ENCODE measurements at places on chromosomes 4 and X.

- no peak for DNase-seq
Measured at GRCh38 chrX:42247241-42247640, 323.9 kb upstream of the CASK start.

- no peak for DNase-seq
Measured at GRCh38 chrX:53005327-53005726, 43.3 kb upstream of the GPR173 start.

DNA sequence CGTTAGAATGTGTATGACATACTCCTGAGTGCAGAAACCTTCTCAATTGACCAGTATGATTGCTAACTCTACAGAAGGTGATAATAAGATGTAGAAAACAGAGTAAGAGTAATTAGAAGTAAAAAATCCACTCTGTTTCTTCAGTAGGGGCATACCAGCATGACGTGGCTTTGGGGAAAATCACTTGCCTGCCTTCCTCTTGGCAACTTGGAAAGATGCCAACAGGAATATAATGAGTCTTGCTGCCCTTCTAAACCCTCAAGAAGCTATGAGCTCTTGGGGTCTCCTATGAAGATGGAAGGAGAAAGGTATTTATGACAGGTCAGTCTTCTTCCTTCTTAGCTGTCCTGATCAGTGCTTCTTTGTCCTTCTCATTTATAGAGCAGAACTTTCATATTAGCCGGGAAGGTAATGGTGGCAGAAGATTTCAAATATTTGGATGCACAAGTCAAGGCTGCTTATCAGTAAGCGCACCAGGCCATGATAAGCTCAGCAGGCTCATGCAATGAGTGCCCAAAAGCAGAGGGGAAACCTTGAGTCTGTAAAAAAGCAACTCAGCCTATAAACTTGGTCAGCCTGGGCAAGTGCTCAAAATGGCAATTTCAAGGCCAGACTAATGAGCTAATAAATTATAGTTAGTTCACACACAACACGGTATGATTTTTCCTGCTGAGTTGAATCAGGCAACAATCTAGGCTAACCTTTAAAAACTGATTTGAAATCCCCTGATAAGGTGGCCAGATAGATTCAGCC lies 69.7 kb upstream of the PPARGC1A start:
- DNase-seq: no peak

DNA sequence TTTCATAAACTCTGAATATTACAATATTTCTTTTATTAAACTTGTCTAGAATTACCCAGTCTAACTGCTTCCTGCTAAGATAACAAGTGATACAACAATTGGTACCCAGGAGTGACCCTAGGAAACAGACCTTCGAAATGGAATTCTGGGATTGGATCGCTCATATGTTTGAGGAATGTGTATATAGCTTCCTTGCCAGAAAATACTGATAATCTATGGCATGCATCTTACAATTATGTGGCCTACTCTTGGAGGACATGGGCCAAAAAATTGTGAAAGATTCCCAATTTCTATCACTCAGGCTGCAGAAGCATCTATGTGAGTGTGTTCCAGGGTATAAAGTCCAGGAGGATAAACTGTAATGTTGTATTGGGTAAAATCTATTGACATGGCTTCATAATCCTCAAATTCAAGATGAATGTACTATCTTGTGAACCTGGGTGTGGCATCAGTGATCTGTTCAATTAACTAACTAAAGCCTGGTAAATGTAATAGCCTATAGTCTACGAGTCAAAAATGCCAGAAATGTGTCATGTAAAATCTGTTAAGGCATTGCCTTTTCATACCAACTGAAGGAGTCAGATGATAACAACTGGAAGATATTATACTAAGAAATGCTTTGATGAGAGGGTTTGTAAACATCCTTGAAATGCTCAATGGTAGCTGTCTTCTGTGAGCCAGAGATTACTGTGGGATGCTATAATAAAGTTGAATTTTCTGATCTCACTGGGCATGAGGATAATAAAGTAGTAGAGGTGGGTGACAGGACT lies 1499.3 kb downstream of the PCDH7 start:
- DNase-seq: no peak

- DNase-seq: no peak
Measured at GRCh38 chr4:62482355-62482754, 1282.2 kb downstream of the ADGRL3 start.

Measured in AG09309 (cell line).